ENCODE measurements at places on chromosomes 6 and 20. TPM values are rescaled to one million over a fixed set of nuclear protein-coding genes. Genes with fewer than 3 reads are reported as not detected.
A peak's percentile ranks its signal among the peaks of the same experiment; 100 is the strongest.

GRCh38 chr6:55034752-55035151, 139.6 kb upstream of the HCRTR2 start:
- no peak for DNase-seq

- peak; percentile 61 for DNase-seq
Measured at GRCh38 chr6:26273673-26274588, 91.1 kb upstream of the BTN3A2 start.

- peak; percentile 65 for DNase-seq
Measured at GRCh38 chr6:163897030-163897429, 482.5 kb downstream of the QKI start.

- no peak for DNase-seq
Measured at GRCh38 chr6:146946559-146946958, 257.7 kb upstream of the STXBP5 start.

- no peak for DNase-seq
Measured at GRCh38 chr6:39342692-39343395, 20.3 kb upstream of the KCNK16 start.

DNA sequence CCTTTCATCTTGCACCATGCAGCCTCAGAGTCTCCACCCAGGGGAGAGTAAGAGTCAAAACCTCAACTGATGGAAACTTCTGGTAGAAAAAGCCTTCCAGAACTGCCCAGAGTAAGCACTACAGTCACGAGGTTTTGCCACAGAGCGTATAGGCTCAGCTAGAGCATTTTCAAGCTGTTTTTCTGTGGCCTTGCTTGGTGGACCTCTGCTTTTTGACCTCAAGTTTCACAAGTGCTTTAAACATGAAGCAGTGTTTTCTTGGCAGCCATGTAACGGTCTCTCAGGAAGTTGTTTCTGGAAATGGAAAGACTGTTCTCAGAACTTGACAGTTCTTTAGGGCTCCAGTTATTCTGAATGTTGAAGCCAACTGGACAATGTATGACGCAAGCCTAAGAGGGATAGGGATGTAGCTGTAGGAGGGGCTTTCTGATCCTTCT, 146.5 kb downstream of the ZDHHC14 start:
- DNase-seq, result peak; percentile 45

- no peak for DNase-seq
Measured at GRCh38 chr6:128282961-128283360, 237.4 kb downstream of the PTPRK start.

- DNase-seq, result peak; percentile 85
Measured at GRCh38 chr6:13454286-13455221, 32.8 kb downstream of the GFOD1 start.

GRCh38 chr6:119627908-119628669, 278.5 kb upstream of the MAN1A1 start:
- peak; percentile 19 for DNase-seq

DNA sequence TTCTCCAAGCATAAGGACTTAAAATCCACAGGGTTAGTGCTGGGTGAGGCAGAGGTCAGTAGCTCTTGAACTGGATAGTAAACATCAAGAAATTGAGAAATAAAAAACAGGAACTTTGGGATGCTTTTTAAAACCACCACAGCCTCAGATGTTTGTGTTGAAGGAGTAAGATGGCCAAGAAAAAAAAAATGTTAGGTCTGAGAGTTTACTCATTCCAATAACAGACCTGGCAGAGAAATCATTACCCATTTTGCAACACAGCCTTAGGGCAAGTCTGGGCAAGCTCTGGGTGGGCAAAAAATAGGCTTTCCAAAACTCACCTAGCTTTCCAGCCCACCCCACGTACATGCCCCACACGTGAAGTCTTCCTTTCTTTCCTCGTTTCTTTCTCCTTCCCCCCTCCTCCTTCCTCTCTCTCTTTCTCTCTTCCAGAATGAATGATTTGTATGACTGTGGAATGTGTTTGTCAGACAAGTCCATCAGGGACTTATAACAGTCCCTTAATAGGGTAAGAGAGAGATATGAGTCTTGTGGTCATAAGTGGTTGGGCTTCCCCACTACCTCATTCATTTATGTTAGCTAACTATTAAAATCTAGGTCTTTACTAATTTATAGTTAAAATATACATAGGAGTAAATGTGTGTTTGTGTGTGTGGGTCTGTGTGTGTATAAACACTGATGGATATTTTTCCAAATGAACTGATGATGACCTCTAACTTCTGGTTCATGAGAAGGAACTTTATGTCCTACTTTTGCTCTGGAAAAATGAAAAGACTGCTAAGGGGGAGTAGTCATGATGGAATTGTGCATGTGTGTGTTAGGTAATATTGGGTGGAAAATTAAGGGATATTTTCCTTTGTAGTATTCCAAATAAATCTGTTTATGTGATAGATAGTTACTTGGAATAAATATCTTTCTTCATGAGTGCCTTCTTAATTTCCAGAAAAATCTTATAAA, 18.0 kb upstream of the DSE start:
- peak; percentile 84 for DNase-seq

GRCh38 chr20:3652221-3652620, 11.0 kb downstream of the GFRA4 start:
- no peak for DNase-seq

Gene PARD6B
- total RNA-seq, result 6.5 TPM

GRCh38 chr6:157718503-157719187, 104.4 kb upstream of the SNX9 start:
- DNase-seq, result no peak

DNA sequence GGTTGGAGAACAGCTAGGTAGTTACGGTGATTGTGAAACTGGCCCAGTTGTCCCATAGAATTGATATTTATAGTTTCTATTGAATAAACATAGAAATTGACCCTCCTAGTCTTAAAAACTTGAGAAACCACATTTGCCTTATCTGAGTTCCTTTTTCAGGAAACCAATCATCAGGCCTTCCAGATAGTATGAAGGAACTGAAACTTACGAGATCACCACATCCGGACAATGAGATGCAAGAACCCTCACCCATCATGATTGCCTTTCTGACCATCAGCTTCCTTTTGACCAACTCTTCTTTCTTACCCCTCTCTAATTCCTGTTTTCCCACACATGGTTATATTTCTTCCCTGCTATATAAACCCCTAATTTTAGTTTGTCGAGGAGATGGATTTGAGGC, 21.8 kb downstream of the SLC35F1 start:
- no peak for DNase-seq

DNA sequence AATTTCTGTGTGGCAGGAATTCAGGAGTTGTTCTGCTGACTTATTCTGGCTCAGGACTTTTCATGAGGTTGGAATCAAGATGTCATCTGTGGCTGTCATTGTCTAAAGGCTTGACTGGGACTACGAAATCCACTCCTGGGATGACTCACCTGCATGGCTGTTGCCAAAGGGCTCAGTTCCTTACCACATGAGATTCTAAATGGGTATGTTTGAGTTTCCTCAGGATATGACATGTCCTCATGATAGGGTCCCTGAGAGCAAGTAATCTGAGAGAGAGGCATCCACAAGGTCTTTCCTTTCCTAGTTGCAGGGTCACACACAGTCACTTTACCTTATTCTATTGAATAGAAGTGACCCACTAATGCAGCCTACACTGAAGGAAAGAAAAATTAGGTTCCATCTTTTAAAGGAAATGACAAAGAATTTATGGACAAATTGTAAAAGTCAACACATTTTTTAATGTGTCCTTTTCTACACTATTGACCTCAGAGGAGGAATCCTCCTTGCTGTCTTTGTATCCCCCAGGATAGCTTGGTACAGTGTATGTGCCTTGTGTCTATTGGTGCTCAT, 1025.0 kb upstream of the GJE1 start:
- peak; percentile 7 for DNase-seq

Gene NRSN1
- not detected for total RNA-seq

Gene SLC4A11
- total RNA-seq, result 1.6 TPM

DNA sequence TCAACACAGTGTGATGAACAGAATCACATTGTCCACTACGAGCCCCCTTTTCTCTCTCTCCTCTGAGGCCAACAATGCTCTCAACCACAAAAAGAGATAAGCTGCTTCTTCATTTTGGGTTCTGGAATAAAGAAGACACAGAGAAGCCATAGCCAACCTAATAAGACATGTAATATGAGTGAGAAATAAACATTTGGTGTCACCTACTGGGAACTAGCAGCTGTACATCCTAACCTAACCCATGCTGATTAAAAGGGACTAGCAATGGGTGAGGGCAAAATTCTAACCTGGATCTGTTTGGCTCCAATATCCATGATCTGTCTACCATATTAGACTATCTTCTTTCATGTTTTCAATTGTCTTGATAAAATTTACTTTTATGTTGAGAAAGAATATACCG, 369.1 kb upstream of the MARCKS start:
- DNase-seq, result no peak

DNA sequence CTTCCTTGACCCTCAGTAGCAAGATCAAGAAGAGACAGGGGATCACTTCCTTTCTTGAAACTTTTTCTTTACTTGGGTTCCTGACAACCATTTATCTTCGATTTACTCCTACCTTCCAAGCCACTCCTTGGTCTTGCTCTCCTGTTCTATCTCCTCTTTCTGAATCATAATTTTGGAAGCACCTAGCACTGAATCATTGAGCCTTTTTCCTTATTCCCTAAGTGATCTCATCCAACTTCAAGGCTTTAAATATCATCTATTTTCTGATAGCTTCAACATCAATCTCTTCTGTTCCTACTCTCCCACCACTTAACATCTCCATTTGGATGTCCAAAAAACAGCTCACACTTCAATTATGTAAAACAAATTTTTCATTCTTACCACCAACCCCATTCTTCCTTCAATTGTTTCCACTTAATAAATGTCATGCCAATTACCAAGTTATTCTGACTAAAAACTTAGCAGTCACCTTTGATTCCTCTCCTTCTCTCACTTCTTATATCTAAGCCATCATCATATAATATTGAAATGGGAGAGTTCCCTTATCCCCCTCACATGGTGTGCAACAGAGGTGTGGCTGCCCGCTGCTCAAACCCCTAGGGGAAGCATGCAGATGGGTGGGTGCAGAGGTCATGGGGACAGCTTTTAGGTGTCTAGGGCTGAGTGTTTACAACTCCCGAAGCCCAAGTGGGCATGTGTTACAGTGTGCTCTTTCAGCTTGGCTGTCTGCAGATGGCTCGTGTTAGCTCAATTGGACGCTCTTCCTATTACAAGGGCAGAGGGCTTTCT, 23.4 kb upstream of the TRDN start:
- DNase-seq, result no peak

DNA sequence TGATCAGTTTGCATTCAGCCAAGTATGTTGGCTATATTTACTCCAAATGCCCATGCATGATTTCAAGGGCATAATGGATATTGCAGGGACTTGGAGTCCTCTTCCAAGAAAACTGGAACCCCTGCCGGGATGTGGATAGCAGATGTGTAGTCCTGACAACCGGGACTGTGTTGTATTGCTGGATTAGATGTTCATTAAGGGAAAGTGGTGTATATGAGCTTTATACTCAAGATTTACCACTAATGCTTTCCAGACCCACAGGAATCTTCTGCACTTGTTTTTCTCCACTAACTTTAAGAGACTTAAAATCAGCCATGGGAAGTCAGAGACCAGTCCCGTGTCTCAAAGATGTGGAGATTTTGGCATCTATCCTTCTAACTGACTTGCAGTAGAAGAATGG, 770.9 kb downstream of the HDGFL1 start:
- DNase-seq, result no peak

GRCh38 chr6:111967131-111967530, 86.8 kb upstream of the CCN6 start:
- DNase-seq, result no peak

DNA sequence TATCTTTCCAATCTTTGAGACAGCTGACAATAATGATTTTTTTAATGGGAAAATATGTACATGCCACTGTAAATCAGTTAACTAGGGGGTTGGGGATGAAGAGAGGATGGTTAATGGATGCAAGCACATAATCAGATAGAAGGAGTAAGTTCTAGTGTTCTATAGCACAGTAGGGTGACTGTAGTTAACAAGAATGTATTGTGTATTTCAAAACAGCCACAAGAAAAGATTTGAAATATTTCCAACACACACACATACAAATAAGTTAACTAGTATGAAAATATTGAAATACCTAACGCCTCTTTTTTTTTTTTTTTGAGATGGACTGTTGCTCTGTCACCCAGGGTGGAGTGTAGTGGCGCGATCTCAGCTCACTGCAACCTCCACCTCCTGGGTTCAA, 153.4 kb upstream of the SALL4 start:
- DNase-seq, result no peak

GRCh38 chr6:156434795-156435190, 342.4 kb upstream of the ARID1B start:
- DNase-seq, result no peak

Gene TFAP2D
- total RNA-seq, result not detected

DNA sequence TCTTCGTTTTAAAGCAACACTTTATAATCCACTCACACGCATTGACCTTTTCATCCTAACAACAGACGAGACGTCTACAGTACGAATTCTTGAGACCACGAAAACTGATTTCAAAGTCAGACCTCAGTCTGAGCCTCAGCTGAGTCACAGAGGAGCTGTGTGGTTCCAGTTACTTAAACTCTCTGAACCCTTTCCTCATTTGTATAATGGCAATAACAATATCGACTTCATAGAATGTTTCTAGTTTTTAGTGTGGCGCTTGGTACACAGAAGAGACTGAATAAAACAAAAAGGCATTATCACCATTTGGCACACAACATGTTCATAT, 236.9 kb downstream of the ATXN1 start:
- DNase-seq, result peak; percentile 77

GRCh38 chr20:60857708-60858107, 394.4 kb upstream of the CDH4 start:
- DNase-seq, result peak; percentile 1

Measured in fibroblast of villous mesenchyme (primary cell).